ENCODE measurements at places on chromosomes 1 and 21.

DNA sequence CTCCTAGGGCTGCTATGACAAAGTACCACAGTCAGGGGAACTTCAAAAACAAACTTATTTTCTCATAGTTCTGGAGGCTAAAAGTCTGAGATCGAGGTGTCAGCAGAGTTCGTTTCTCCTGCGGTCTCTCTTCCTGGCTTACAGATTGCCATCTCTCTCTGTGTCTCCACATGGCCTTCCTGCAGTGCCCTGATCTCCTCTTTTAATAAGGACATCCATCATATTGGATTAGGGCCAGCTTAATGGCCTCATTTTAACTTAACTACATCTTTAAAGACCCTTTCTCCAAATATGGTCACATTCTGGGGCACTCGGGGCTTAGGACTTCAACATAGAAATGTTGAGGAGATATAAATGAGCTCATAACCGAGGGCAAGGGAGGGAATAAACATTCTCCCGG, 12.2 kb downstream of the C1orf74 start:
- DNase-seq: peak; percentile 45

DNA sequence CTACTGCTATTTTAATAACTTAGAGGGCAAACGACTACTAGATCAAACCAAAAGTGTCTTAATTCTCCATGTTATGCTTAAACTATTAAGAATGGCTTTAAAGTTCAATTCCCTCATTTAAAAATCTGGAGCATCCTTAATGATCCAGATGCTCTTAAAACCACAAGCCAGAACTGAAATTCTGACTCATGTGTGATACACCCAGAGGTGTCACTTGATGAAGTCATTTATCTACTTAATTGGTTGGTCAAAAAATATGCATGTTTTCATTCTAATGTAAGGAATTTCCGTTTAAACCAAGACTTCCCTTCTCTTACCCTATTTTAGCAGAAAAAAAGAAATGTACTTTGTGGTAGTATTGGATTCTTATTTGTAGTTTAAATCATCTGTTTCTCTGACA, 1261.2 kb upstream of the B3GALT2 start:
- no peak for DNase-seq

DNA sequence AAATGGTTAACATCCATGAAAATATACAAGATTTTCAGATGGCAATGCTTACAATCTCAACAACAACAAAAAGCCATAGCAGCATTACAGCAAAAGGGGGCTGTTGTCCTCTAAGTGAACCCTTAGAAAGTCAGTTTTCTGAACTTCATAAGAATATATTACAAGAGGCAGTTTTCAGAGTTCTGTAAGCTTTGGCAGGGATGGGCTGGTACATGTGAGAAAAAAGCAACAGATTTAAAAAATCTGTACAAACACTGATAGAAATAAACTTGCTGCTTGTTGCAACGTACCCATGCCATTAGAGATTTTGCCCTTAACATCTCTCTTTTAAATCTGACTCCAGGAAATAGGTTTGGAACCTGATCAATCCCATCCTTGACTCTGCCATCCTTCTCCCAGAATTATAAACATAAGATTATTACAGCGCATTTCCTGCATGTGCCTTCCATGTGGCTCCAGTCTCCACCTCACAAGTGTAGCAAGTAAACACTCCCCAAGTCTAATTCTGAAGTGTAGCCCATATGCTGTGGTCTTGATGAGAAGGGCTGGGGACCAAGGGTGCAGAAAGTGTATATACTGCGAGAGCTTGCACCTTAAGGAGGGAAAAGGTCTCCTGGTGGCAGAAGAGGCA, 101.4 kb upstream of the TSPAN2 start:
- no peak for DNase-seq

GRCh38 chr1:23977187-23977853, 2.8 kb downstream of the SRSF10 start:
- no peak for DNase-seq

DNA sequence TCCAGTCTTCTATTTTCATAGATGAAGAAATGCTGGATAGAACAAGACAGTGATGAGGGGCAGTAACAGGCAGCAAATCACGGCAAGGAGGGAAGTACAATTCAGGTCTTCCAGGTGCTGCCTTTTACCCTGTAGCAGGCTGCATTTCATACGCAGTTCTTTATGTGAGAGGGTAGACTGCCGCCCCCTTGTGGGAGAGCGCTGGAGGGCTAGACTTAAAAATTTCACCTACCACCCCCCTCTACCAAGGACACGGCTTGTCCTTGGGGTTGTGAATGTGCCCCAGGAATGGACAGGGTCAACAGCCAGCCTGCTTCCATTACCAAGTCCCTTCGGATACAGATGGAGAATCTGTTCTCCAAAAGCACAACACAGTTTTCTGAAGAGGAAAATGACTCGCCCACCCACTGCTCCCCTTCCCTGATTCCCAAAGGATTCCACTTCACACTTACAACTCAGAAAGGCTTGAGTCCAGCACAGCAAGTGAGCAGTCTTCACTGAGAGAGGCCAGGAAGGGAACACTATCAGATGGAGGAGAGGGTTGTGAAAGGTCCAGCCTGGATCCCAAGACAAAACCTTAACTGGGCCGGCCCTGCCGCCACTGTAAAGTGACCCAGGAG, 7.4 kb downstream of the WDR77 start:
- DNase-seq: peak; percentile 13

GRCh38 chr1:54795841-54796468, 5.2 kb downstream of the TTC22 start:
- no peak for DNase-seq

DNA sequence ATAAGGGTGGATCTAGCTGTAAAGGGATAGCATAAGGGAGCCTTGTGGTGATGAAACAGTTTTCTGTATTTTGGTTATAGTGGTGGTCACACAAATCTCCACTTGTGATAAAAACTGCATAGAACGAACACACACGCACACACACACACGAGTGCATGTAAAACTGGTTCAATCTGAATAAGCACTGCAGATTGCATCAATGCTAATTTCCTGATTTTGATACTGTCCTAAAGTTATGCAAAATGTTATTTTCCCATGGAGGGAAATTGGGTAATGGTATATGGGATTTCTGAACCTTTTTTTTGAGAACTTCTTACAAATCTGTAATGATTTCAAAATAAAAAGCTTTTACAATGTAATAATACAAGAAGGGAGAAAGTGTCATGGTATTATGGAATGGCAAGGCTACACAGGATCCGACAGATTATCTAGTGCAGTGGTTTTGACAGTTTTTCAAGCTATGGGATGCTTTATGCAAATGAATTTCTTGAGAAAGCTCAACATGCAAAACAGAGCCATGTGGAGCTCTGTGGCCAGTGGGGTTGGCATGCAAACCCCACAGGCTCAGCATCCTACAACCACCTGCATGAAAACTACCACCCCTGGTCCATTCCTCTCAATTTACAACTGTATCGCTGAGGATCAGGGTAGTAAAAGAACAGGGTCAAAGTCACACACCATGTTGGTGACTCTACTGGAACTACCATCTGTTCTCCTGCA, 18.8 kb downstream of the SLC41A1 start:
- DNase-seq: no peak

- peak; percentile 94 for DNase-seq
These were observed 7.1 kb upstream of the CPLANE2 start for GRCh38 chr1:16243936-16244649.

- no peak for DNase-seq
These were observed 14.9 kb downstream of the RBBP4 start for GRCh38 chr1:32665915-32666314.

GRCh38 chr1:154880671-154881070, 10.6 kb upstream of the KCNN3 start:
- no peak for DNase-seq

GRCh38 chr1:221477252-221477651, 264.6 kb downstream of the DUSP10 start:
- DNase-seq: no peak

GRCh38 chr1:72433591-72433990, 151.3 kb upstream of the NEGR1 start:
- DNase-seq: no peak

DNA sequence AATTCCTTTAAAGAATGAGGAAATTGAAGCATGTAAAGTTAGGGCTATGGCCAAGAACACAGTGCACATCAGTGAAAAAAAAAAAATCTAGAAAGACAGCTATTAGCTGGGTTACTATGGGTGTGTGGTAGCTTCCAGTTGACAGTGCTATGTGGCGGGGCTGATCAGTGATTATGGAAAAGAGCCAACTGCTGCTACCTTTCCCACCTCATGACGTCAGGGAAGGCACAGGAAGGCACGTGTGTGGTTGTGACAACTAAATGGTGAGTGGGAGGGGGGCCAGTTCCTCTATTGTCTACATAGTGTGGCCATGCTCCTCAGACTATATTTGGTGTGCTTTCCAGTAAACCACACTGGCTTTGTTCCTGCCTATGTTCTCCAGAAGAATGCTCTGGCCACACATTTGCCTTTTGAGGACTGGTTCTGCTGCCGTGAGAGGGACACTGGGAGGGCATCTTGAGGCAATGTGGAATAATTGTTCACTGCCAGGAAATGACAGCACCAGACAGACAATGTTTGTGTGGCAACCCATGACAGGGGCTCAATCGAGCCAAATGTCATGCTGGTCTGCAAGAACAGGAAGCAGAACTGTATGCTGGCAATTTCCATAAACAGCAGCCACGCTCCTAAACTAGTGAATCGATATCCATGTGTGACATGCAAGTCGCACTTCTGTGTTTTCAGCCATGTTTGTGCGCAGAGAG, 3.0 kb upstream of the SDE2 start:
- DNase-seq: peak; percentile 72

DNA sequence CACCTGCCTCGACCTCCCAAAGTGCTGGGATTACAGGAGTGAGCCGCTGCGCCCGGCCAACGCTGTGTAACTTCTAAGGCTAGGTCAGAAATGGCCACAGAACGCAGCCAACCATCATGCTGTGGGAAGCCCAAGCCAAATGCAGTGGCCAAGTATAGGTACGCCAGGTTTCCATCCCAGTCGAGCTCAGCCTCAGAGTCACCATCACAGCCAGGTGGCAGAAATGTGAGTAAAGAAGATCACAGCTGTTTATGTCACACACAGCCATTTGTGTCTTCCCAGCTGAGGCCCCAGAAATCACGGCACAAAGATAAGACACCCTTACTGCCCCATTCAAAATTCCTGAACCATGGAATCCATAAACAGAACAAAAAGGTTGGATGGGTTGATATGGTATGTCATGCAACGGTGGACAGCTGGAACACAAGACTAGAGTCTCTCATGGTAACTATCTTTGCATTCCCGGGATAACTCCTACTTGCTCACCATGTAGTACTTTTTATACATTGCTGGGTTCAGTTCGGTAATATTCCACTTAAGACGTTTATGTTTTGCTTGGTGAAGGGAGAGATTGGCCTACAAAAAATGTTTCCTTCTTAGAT, 84.3 kb downstream of the SLC45A1 start:
- DNase-seq: no peak

- DNase-seq: no peak
These were observed 6.7 kb upstream of the CA6 start for GRCh38 chr1:8939000-8939265.

DNA sequence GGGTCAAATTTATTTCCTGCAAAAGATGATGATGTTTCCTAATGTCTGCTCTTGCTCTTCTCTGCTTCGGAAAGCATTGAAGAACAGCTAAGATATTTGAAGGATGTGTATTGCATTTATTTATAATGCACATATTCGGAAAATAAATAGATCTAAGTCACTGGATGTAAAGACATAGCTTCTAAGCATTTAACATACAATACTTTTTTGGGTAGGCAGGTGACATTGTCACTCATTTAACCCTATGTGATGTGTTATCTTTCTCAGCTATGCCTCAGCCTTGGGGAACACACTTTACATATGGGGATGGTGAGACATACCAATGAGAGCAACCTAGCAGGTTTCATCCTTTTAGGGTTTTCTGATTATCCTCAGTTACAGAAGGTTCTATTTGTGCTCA, at the start of gene OR2G2:
OR2G2 (plus strand) TSS at position 301 of the 400 bp plus-strand sequence; CDS start at position 301, 0 bp downstream.
- DNase-seq: no peak

DNA sequence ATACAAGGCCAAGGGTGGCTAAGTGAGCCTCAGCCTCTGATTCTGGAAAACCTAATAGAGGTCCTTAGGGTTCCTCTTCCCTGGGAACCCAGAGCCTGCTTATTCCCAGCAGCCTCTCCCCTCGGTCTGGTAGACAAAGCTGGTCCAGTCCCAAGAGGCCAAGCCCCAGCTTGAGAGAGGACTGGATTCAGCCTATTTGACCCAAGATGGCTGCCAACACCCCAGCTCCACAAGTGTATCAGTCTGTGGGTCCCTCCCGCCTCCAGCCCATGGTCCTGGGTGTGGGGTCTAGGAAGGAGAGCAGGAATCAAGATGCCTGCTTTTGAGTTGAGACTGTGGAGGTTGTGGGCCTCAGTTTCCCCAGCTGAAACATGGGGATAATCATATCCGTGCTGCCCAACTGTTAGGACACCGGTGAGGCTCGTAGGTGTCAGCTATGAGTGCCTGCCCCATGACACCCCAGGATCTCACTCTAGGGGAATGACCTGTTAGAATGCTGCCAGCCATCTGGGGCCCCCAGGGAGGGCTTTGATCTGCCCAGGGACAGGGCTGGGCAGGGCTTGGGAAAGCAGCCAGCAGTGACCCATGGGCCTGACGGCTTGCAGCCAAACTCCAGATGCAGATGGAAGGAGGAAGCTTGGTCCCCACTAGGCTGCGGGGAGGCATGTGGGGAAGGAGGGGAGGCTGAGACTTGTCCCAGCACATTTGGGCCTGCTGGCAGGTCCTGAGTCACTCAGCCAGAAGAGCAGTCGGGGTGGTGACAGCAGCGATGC, 45.4 kb downstream of the NUAK2 start:
- no peak for DNase-seq

- DNase-seq: peak; percentile 73
These were observed 1.9 kb downstream of the RUSC1 start for GRCh38 chr1:155322571-155322952.

- no peak for DNase-seq
These were observed 26.1 kb downstream of the CR1L start for GRCh38 chr1:207670997-207671396.

- DNase-seq: no peak
These were observed 417.7 kb upstream of the USP24 start for GRCh38 chr1:55632906-55633305.

GRCh38 chr1:201890223-201890622, 1.5 kb downstream of the SHISA4 start:
- DNase-seq: no peak

DNA sequence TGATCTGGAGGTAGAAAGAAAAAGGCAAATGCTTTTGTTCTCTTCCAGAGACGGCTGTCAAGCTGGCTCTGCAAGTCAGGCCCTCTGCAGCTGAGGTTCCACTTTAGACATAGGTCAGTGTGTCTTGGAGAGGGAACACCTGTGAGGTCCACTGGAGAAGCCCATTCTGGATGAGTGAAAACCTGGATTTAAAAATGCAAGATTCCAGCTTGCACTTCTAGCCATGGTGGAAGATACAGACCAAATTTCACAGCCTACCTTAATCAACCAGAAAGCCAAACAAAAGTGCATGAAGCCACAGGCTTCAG, 35.0 kb downstream of the AGPAT3 start:
- no peak for DNase-seq

DNA sequence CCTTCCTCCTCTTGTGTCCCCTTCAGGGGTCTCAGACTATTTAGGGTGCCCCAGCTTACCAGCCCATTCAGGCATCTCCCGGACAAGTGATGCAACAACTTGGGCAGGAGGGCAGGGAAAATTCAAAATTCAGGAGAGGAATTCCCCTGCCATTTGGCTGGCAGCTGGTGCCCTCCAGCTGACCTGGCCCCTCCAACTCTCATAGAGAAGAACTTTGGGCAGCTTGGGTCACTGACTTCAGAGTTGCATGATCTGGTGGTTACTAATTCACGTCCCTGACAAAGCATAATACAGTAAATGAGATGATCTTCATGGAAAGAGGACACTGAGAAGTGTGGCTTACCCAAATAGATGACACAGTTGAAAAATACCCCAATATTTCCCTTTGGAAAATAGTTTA, at the start of gene FCAMR:
FCAMR (minus strand) TSS at position 15 of the 400 bp plus-strand sequence. CDS start 335 bp downstream, outside the sequence.
- no peak for DNase-seq
